ENCODE measurements at places on chromosomes 7 and 10.
A peak's percentile ranks its signal among the peaks of the same experiment; 100 is the strongest.

DNA sequence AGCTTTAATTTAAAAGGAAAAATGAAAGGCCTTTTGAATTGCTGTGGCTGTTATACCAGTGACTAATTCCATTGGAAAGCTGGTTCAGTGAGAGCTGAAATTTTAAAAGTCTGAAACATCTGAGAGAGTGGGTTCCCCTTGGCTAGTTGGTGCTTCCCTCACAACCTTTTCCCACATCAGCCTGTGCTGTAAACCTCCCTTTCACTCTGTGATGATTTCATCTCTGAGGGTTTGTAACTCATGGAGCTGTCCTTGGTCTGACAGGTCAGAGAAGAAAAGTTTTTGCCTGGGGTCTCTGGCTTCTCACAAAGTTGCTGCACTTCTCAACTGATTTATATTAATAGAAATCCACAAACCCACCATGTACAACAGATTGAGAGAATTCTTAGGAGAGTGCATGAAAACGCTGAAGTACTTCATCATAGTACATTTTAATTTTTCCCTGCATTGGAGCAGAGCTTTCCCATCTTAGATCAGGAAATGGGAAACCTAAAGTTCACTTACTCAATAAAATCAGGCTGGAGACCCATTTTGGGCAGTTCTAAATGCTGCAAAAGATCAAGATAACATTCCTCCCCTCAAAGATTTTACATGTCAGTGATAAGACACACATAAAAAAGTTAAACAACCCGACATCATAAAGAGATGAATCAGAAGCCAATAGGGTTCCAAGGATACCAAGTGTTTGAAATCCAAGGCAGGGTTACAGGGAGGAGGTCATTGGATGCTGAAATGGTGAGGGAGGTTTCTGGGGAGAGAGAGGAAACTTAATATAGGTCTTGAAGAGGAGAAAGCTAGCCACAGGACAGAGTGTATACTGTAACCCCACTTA, 157.0 kb upstream of the MKLN1 start:
- ATAC-seq = no peak

- ATAC-seq = no peak
These were observed 253.9 kb downstream of the CDK14 start for GRCh38 chr7:90850066-90850465.

- ATAC-seq = no peak
These were observed 26.4 kb downstream of the CHST15 start for GRCh38 chr10:124066781-124067714.

DNA sequence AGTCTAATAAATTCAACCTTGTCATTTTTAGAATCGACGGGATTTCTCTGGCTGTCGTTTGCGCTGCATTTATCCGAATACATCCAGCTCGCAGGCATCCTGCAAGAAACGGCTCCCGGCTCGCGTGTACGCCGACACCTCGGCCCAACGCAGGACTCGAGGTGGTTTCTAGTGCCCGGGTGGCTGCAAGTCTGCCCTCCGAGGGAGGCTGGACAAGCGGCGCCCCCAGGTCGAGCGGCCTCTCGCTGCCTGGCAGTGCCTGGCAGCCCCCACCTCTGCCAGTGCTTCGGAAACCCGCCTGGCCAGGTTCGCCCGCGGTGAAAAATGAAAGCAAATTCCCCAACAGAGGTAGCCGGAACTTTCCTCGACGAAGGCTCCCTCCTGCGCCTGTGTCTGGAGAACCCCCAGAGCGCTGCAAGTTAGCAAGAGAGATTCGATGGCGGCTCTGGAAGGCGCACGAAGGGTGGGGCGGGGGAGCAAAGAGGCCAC, 5.7 kb upstream of the ZNF503 start:
- ATAC-seq = no peak

- ATAC-seq = no peak
These were observed 249.8 kb downstream of the TRIL start for GRCh38 chr7:28708033-28708951.

GRCh38 chr7:39910108-39910869, 39.8 kb upstream of the CDK13 start:
- no peak for ATAC-seq

- no peak for ATAC-seq
These were observed 224.8 kb upstream of the IMMP2L start for GRCh38 chr7:111787099-111787498.

- no peak for ATAC-seq
These were observed 2.2 kb upstream of the ZNF92 start for GRCh38 chr7:65371468-65371867.

DNA sequence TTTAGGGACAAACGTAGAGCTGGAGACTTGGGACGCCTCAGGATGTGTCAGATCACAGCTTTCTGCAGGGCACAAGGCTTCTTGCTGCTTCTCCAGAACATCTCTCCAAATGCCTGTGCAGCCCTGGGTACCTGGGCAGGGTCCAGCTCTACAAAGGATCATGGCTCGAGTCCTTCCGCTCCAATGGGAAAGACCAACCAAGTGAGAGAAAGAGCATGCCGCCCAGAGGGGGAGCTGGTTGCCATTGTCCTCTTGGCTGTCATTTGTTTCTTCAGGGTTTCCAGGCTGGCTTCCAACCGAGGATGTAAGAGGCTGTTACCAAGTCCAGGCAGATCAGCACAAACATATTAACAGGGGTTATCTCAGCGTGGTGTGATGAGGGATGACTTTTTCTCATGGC, 5.6 kb upstream of the LEP start:
- ATAC-seq = no peak

- no peak for ATAC-seq
These were observed 5.3 kb upstream of the KLRG2 start for GRCh38 chr7:139488810-139489209.

DNA sequence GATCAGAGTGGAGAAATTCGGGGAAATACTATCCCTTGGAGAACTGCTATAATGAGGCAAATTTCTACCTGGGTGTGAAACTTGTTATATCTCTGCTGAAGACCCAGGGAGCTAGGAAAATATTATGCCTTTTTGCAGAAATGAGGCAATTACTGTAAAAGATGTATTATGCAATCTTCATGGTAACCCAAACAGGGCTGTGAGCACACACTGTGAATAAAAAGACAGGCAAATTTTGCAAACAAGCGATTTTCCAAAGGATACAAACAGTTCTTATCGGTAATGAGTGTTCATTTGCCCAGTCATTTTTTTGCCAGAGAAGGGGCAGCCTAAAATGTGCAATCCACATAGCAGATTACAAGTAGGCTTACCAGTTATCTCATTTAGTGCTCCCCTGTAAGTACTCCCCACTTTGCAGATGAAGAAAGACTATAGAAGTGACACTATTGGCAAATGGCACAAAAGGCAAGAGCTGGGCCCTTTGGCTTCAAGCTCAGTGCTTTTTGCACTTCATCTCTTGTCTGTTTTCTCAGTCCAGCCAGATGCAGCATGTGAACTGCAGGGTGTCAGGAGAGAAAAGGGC, 205.8 kb downstream of the HECW1 start:
- no peak for ATAC-seq

DNA sequence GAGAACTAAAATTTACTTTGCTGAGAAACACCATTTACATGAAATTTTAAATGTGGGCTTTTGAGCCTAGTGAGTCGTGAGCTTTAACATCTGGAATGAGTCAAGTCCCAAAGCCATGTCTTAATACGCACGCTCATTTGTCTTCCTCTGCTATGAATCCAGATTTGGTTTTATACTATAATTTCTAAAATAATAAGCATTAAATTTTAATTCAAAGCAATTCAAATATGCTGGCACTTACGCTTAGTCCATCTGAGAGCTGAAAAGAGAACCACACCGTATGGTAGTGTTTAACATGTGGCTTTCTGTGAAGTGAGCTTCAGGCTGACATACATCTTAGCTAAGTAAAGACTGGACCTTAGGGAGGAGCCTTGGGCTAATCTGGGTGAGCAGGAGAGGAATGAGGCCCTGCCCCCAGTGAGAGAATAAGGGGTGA, 52.2 kb downstream of the CUBN start:
- ATAC-seq = no peak

DNA sequence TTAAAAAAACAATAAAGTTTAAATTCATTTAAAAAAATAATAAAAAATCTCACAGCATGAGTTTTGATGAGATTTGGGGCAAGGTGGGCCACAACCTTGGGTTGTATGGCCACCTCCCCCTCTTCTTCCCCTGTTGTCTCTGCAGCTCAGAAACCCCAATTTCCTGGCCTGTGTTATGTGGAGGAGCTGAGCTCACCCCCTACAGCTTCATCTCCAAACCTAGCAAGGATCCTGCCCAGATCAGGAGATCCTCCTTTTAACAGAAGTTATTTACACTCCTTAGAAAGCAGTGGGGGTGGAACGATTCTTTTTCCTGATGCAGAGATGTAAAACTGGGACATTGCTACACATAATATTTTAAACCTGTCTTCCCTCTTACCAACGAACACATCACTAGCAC, 6.9 kb upstream of the SH2D4B start:
- no peak for ATAC-seq

- ATAC-seq = no peak
These were observed 2.7 kb downstream of the EVX1 start for GRCh38 chr7:27245124-27245797.

- no peak for ATAC-seq
These were observed 165.8 kb downstream of the CACNB2 start for GRCh38 chr10:18306031-18306430.

DNA sequence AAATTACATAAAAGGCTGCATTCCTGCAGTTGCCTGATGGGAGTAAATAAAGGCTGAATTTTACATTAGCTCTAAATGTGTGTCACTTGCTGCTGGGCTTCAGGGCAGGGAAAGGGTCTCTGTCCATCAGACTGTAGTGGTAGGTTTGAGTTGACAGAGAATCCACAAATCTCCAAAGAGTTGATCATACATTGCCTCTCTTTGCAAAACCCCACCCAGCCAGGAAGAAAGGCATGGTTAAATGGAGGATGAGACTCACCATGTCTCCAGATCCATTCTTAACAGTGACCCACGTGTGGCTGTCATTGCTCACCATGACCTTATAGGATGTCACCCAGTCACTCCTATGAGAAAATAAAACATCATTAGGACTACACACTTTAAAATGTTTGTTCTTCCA, 92.8 kb downstream of the CPXM2 start:
- ATAC-seq = no peak

- no peak for ATAC-seq
These were observed 82.2 kb downstream of the PIK3CG start for GRCh38 chr7:106947244-106947728.

DNA sequence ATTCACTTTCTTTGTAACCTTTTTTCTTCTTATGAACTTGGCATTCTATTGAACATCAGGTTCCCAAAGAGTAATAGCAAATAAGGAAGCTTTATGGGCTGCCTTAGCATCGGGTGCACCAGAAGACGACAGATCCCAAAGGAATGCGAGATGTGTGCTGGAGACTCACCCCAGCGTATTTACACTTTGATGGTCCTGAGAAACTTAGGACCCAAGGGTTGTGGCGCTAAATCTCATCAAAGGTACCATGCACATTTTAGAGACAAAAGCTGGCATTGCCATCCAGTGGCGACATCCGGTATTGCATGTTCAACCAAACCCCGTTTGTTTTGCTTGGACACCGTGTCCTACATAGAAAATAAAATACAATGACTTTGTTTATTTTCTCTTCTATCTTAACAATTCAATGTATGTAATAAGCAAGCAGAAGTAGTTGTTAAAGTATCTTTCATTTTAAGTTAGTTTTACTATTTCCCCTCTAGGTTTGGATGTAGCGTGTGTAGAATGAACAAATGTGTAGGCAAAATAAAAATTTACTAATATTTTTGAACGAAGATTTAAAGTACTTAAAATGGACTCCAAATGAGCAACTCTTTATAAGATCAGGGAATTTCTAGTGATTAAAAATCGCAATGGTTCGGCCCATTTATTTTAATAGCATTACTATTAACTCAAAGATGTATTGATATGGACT, 1154.8 kb downstream of the GATA3 start:
- no peak for ATAC-seq

GRCh38 chr10:89505640-89506275, 29.6 kb downstream of the SLC16A12 start:
- ATAC-seq = no peak

- no peak for ATAC-seq
These were observed 4.0 kb upstream of the ARMH3 start for GRCh38 chr10:102059987-102060386.

GRCh38 chr7:91910171-91910570, 29.7 kb upstream of the MTERF1 start:
- ATAC-seq = no peak

GRCh38 chr10:117757086-117757720, 214.7 kb downstream of the EMX2 start:
- ATAC-seq = no peak

DNA sequence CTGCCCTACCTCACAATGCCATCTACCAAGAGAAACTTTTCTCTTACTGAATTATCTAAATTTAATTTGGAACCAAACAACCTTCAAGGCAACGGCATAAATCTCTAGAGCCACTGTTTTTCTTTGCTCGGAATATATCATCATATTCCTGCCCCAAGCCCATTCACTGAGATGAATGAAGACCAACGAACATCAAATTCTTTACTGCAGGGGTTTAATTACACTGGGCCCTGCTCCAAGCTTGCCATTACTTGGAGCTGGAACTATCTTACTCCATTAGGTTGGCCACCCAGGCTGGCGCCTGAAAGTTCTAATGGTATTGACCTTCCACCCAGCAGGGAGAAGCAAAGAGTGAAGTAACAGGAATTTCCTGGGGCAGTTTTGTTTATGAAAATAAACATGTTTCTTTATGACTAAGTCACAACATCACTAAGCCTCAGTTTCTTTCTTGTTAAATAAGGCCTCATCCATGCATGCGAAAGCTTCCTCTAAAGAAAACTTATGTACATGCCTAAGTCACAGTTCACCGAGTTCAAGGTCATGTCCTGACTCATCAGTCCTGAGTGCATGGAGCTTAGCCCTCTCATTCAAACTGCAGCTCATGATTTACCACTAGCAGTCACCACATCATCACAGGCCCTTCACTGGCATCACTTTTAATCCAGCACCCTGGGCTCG, 42.1 kb upstream of the ANAPC16 start:
- ATAC-seq = peak; percentile 55

Measured in activated CD4-positive, CD25-positive, alpha-beta regulatory T cell treated with anti-CD3 and anti-CD28 coated beads, Interleukin-2, amount 50 U/mL, for 24 hours (primary cell).